ENCODE measurements at places on chromosomes 6 and 20. TPM values are rescaled to one million over a fixed set of nuclear protein-coding genes. Genes with fewer than 3 reads are reported as not detected.

DNA sequence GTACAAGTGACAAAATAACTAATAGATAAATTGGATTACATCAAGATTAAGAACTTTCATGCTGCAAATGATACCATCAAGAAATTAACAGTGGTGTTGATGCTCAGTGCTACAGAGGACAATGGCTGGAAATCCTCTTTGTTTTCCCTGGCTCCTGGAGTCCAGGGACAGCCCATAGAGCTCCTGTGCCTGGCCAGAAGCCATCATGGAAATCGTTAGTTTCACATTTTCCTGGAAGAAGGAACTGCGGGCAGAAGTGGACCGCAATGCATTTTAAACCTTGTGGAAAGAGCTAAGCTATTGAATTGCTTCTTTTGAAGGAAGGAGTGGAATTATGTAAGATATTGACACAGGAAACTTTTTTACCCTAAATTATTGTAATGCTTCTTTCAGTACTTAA, 276.0 kb downstream of the GJA1 start:
- no peak for DNase-seq

The RSPH3 gene
- 8.3 TPM for total RNA-seq

DNA sequence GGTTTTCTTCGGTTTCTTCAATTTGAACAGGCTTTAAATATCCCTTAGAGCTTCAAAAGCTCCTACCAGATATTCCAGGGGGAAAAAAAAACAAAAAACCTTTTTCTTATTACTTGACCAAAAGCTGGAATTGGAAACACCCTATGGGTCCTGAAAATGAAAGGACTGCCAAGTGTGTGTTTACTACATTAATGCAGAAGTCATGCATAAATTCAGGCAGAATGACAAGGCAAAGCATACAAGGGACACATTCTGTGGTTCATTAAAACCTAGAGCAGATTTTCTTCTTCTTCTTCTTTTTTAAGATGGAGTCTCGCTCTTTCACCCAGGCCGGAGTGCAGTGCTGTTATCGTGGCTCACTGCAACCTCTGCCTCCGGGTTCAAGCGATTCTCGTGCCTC, 119.1 kb downstream of the GMDS start:
- DNase-seq, result no peak

- no peak for DNase-seq
Observed at GRCh38 chr20:22465622-22466446, 118.5 kb downstream of the FOXA2 start.

DNA sequence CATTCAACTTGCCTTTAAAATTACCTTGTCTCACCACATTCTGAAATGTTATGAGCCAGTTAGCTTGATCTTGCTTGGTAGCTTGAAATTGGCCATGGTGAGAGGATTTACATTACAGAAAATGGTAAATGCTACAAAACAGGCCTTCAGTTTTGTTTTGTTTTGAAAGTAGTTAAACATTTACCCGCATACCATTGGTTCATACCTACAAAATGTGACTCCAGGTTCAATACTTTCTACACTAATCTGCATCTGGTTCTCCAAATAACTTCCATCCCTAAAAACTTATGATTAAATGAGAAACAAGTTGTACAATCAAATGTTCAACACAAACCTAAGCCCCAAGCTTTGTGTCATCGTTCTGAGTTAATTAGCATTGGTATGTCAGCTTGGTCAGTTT, 30.5 kb upstream of the MYBL2 start:
- no peak for DNase-seq

The EMILIN3 gene
- total RNA-seq, result 0.46 TPM

The TRIM26 gene
- total RNA-seq, result 36.1 TPM

DNA sequence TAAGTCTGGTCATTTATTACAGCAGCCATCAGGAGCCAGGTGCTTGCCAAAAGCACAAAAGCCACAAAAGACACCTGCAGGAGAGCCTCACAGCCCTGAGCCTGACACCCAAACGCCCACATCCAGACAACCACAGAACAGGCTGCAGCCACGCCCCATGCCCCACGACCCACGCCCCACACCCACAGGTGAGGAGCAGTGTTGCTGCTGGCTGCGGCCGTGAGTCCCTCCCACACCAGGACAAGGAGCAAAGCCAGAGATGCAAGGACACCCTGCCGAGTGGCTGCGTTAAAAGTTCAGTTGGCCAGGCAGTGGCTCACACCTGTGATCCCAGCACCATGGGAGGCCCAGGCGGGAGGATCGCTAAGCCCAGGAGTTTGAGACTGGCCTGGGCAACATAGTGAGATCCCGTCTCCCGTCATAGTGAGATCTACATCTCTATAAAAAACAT, 43.0 kb downstream of the SLC2A4RG start:
- DNase-seq, result no peak

GRCh38 chr20:59484228-59484627, 120.1 kb upstream of the PHACTR3 start:
- no peak for DNase-seq

- peak; percentile 56 for DNase-seq
Observed at GRCh38 chr6:43990627-43991619, 136.3 kb downstream of the MRPL14 start.

GRCh38 chr6:82872185-82872584, 193.5 kb downstream of the UBE3D start:
- DNase-seq, result no peak

The OOEP gene
- total RNA-seq, result not detected

DNA sequence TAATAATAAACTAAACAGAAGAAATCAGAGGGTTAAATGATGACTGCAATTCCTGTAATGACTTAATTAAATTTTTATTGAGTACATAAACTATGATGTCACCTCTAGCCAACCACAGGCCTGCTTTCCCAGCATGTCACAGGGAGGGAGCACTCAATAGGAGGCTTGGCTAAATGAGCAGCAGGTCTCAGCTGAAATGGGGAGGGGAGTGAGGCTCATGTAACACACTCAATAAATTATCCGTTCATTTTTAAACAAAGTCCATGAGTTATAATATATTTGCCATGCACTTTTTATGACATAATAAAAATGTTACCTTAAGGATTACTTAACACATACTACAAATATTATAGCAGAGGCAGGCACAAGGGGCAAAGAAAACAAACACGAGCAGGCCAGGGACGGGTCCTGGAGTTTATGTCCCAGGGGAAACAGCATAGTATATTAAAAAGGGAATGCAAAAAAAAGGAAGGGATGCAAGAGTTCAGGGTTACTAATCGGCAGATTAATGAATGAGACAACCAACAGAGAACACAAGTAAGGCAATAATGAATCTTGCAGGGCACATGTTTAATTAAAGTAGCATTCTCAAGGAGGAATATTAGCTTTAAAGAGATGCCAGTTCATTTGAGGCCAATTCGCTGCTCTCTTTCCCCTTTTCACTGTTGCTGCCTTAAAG, 27.1 kb upstream of the FAM83C start:
- no peak for DNase-seq

DNA sequence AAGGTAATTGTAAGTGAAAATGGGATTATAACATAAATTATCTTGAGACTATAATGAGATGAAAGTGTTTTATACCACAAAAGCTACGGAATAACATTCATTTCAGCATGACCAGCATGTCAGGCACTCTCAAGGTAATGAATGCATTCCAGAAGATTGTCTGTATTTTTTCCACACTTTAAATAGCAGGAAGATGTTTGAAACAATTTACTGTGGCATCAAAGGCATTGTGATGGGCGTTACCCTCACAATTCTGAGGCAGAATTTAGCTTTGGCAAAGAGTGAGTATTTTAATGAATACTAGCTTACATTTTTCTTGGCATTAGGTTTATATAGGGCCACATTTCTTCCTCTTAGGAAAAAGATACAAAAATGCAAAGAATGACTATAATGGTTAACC, 627.2 kb downstream of the BCKDHB start:
- no peak for DNase-seq

GRCh38 chr6:56555438-56555872, 87.2 kb downstream of the DST start:
- DNase-seq, result no peak

The TRDN gene
- total RNA-seq, result not detected

The RNF217 gene
- 54.6 TPM for total RNA-seq

The LPA gene
- not detected for total RNA-seq

The RIMS1 gene
- total RNA-seq, result 5.7 TPM

- DNase-seq, result peak; percentile 76
Observed at GRCh38 chr20:25288291-25289181, 40.7 kb downstream of the PYGB start.

The HLA-G gene
- not detected for total RNA-seq

- peak; percentile 37 for DNase-seq
Observed at GRCh38 chr20:45994761-45995493, 13.8 kb upstream of the MMP9 start.

The CPXM1 gene
- 6.3 TPM for total RNA-seq

All from chondrocyte (in vitro differentiated cells).